Stimulated activated CD4-positive, alpha-beta T cell treated with anti-CD3 and anti-CD28 coated beads, Interleukin-12 subunit alpha, Interleukin-12 subunit beta, amount 100 ng/mL, for 48 hours (primary cell): ENCODE measurements at places on chromosomes 11 and 22.

GRCh38 chr22:22576244-22576988, 17.4 kb upstream of the PRAME start:
- no peak for DNase-seq

- no peak for DNase-seq
These were observed 15.5 kb downstream of the OPCML start for GRCh38 chr11:133516845-133517244.

GRCh38 chr22:47990481-47990880, 1228.0 kb downstream of the TBC1D22A start:
- no peak for DNase-seq

GRCh38 chr11:92128026-92128425, 96.6 kb upstream of the FAT3 start:
- no peak for DNase-seq

GRCh38 chr11:119651802-119652584, 77.0 kb downstream of the NECTIN1 start:
- DNase-seq = no peak

- no peak for DNase-seq
These were observed 30.8 kb downstream of the MARK2 start for GRCh38 chr11:63869683-63870082.

- no peak for DNase-seq
These were observed 107.8 kb downstream of the PTPRJ start for GRCh38 chr11:48087974-48088681.

GRCh38 chr22:49235463-49236300, 592.0 kb downstream of the BRD1 start:
- DNase-seq = no peak

DNA sequence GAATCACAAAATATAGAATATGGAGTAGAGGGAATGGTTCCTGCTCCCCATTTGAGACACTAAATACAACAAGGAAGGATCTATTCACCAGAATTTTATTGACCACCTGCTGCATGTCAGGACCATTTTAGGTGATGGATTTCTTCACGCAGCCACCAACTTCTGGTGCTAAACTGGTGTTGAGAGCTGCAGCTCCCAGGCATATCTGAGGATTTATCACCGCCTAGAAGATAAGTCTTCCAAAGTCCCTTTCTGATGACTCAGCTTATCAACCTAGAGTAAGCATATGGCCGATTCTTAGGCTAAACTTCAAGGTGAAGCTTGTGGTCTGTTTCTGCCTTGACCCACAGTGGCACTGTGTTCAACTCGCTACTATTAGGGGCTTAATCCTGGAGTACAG, 6.7 kb downstream of the DDI1 start:
- DNase-seq = no peak

- no peak for DNase-seq
These were observed 35.8 kb downstream of the UVRAG start for GRCh38 chr11:75850787-75851186.

DNA sequence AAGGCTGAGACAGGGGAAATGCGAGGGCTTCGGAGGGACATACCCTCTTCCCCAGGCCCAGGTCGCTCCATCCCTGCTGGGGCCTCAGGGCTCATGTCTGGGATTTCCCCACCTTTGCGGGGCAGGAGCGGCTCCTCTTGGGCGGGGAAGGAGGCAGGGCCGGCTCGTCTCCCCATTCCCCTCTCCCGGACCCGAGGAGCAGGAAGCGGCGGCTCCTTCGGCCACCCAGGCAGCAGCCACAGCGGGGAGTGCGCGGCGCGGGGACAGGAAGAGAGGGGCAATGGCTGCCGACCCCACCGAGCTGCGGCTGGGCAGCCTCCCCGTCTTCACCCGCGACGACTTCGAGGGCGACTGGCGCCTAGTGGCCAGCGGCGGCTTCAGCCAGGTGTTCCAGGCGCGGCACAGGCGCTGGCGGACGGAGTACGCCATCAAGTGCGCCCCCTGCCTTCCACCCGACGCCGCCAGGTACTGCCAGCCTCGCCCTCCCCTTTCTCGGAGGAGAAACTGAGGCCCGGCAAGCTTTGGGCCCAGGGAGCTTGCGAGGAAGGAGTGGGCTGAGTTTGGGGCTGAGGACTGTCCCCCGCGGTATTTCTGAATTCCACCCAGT, at the start of gene ANKK1:
Gene ANKK1, plus strand, starts transcription at position 175 of the 607 bp plus-strand sequence. Its CDS starts 106 bp downstream, at position 281.
- no peak for DNase-seq

- no peak for DNase-seq
These were observed 69.6 kb upstream of the TEAD1 start for GRCh38 chr11:12604557-12605153.

DNA sequence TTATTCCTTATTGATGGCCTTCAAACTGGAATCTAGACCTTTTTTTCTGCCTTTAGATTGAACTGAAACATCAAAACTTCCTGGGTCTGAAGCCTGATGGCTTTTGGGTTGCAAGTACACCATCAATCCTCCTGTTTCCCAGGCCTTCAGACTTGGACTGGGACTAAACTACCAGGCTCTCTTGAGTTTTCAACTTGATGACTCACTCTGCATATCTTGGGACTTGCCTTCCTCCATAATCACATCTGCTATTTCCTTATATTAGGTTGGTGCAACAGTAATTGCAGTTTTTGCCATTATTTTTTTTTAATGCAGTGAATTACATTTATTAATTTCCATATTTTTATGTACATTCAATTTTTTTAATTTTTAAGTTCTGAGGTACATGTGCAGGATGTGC, 7.0 kb downstream of the OR51B5 start:
- DNase-seq = no peak

GRCh38 chr11:64358907-64359711, at the start of gene RPS6KA4:
Gene RPS6KA4 (plus strand): TSS chr11:64359162. CDS start chr11:64359236, 74 bp downstream.
- DNase-seq = peak; percentile 54

DNA sequence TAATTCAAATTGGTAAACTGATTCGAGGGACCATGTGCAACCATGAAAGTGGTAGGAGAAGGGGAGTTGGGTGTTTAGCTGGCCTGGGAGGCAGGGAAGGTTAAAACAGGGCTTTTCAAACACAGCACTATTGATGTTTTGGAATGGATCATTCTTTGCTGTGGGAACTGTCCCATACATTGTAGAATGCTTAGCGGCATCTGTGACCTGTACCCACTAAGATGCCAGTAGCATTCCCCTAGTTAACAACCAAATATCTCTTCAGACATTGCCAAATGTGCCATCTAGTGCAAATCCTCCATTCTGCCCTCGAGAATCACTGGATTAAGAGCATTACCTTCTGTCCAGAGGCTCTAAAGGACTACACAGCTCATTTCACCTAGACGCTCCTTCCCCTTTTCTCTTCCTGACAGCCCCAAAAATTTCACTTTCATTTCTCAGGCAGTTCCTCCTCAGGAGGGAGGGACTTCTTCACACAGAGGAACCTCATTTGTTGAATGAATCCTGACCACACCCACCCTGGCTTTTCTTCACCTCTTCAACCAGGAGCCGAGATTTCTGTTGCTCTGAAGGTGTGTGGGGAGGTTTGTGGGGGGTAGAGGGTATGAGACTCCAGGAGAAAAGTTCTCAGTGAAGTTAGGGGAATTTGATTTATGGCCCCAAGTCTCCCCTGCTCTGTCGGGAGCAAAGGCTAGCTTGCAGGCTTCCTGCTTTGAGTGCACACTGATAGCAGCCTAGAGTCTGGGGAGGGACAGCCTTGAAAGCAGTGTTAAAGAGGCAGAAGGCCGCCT, at the start of gene TRIM34:
Gene TRIM34, plus strand, starts transcription at position 513 of the 791 bp plus-strand sequence. CDS start 7,331 bp downstream, outside the sequence.
- peak; percentile 29 for DNase-seq

- DNase-seq = no peak
These were observed 179.2 kb downstream of the DBX1 start for GRCh38 chr11:19980957-19981669.

DNA sequence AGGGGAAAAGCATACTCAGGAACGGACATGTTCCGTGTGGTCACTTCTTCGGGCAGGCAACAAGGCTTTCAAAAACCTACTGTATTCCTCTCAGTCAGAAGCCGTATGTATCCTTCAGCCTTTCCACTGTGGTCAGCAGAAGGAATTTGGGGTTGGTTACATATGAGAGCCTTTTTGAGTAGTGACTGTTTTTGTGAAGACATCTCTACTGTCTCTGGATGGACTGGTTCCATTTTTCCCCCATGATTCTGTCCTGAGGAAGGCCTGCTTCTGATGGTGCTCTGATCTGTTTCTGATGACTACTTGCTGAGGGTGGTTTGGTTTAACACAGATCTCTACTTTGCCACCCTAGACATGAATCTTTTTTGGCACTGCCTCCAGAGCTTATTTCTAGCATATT, 63.7 kb upstream of the HORMAD2 start:
- no peak for DNase-seq

GRCh38 chr11:83035070-83035854, 36.4 kb downstream of the RAB30 start:
- no peak for DNase-seq

- no peak for DNase-seq
These were observed 45.8 kb downstream of the ELFN2 start for GRCh38 chr22:37381489-37381888.

DNA sequence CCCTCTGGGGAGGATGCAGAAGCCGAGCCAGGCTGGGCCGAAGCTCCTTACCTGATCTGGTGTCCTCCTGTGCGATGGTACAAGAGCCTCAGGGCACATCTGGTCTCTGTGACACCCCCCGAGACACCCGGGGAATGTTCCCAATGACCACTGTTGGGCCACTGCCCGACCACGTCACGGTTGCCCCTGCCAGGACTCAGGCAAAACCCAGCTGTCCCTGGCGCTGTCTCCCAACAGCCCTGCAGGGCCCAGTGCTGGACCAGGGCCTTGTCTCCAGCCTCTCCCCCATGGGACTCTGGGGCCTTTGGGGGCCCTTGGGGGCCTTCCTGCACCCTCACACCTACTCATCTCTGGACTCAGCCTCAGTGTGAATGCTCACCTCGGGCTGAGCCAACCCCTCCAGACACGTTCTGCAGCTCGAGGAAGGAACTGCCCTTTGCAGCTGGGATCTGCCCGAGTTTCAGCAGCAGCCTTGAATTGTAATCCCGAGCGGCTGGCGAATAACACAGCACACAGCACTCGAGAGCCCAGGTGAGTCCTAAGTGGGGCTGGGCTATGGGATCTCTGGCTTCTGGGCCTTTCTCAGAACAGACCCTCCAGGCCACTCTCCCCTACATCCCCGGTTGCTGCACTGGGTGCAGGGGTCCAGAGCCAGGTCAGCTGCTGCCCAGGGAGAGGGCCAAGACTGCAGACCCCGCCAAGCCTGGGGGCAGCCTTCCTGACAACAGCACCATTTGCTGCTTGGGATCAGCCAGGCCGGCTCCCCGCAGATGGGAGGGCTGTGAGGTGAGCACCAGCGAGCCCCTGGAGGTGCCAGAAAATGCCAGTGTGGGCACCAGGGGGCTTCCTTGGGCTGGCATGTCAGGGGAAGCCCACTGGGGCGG, 39.8 kb downstream of the RTN4R start:
- no peak for DNase-seq

GRCh38 chr22:29093501-29094300, 20.9 kb downstream of the KREMEN1 start:
- no peak for DNase-seq

DNA sequence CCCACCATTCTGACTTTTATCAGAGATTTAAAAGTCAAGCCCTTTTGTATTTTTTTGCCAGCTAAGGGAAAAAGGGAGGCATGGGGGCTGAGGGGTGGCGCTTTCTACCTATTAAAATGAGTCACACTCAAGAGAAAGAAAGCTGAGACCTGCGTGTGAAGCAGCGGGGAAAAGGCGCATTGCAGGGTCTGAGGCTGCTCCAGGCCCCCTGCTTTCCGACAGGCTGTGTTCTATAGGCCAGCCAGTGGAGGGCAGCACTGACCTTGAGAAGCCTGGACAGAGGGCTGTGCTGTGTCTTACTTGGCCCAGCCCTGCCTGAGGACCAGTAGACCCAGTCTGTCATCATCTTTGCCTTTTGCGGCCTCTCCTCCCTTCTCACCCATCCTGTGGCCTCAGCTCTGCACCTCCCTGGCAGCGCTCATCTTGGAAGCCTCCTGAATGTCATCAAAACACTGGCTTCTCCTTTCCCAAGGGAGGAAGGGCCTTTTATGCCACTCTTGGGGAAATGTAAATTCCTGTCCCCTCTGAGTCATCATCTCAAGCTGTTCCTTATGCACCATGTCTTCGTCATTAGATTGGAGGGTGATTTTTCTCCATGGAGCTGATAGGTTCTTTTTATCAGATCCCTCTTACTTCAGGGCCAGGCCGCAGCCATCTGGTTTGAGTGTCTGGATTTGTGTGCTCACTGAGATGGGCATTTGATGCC, 12.6 kb upstream of the MAPK8IP1 start:
- no peak for DNase-seq

DNA sequence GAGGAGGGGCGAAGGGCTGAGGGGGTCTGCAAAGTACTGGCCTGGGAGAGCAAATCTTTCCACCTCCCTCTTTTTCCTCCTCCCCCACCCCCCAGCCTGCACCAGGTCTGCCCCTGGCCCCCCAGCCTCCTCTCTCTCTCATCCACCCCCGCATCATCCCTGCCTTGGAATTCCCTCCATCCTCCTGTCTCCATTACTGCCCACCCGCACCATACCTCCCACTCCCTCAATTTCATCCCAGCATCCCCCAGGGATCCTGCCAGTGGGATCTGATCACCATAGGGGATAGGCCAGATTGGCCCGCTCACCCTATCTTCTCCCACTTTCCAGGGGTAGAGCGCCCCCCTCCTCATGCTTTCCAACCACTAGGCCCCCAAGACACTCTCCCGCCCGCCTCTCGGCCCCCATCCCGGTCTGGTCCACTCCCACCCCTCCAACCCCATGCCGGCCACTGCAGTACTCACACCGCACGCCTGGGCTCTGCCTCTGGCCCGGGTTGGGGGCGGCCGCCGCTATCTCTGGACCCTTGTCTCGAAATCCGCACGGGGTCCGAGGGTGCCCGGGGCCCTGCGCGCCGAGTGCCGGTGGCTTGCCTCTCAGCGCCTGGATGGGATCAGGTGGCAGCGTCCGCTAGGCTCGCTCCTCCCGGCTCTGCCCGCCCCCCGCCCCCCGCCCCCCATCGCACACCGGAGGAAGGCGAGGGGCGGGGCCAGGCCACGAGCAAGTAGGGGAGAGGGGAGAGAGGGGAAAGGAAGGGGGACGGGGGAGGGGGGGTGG, at the start of gene GAL3ST3:
Gene GAL3ST3, minus strand, starts transcription at position 615 of the 777 bp plus-strand sequence. CDS start 3,746 bp downstream, outside the sequence.
- DNase-seq = no peak

GRCh38 chr11:116792869-116793771, 1.4 kb upstream of the APOA5 start:
- no peak for DNase-seq

GRCh38 chr22:37345863-37346504, 63.7 kb downstream of the CYTH4 start:
- no peak for DNase-seq

DNA sequence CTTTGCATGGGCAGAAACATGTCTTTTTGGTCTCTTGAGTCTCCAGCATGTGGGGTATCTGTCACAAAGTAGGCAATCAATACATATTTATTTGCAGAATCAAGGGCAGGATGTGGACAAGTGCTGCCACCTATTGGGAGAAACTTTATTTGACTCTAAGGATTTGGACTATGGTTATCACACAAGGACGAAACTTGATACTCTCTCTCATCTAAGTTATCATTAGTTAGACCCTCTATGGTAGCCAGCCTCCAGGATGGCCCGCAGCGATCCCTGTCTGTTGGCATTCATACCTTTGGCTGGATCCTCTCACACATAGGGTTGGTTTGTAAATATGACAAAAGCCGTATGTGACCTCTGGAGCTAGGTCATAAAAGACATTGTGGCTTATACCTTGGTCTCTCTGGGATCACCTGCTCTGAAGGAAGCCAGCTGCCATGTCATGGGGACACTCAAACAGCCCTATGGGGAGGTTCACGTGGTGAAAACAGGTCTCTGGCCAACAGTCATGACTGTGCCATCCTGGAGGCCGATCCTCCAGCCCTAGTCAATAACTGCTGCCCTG, 1.1 kb upstream of the FBXO7 start:
- DNase-seq = peak; percentile 10

GRCh38 chr11:46565232-46565840, 28.5 kb downstream of the AMBRA1 start:
- no peak for DNase-seq
